GM04503 (cell line): ENCODE measurements at places on chromosomes 3 and 15.

DNA sequence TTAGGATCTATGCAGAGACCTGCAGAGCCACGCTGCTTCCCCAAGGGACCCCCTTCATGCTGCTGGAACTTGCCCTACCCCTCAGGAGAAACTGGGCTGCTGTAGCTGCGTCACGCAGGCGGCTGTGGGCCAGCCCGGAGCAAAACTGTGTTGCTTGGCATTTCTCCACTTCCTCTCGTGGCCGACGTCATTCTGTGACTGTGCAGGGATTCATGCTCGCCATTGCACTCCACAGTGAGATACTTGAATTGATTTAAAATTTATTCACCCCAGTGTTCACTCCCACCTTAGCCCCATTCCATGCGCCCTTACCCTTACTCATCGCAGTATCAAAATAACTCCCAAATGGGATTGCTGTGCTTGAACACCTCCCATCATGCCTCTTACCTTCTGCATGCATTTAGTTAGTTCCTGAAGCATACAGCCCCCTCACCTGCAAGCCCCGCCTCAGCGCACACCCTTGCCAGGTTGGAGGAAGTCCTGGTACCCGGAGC lies 45.7 kb downstream of the TMEM44 start:
- DNase-seq, result no peak

DNA sequence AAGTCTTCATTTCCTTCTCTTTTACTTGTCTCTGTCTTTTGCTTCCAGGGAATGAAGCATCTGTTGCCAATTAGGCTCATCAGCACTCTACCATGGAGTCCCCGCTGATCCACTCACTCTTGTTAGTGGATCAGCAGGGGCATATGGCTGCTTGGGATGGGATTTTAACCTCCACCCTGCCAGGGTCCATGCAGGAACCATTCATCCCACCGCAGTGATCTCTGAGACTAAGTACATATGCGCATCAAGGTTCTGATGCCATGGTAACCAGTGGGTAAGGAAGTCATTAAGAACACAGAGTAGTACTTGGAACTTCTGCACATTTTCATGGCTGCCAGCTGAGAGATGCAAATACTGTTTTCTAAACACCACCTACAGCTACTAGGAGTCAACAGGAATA lies 374.0 kb upstream of the ALCAM start:
- DNase-seq, result no peak

GRCh38 chr15:59444980-59445545 lies 7.1 kb downstream of the FAM81A start:
- no peak for DNase-seq

- DNase-seq, result no peak
Measured at GRCh38 chr3:140078343-140078742, 143.4 kb downstream of the CLSTN2 start.

- no peak for DNase-seq
Measured at GRCh38 chr15:74291101-74292071, 55.3 kb downstream of the CCDC33 start.

DNA sequence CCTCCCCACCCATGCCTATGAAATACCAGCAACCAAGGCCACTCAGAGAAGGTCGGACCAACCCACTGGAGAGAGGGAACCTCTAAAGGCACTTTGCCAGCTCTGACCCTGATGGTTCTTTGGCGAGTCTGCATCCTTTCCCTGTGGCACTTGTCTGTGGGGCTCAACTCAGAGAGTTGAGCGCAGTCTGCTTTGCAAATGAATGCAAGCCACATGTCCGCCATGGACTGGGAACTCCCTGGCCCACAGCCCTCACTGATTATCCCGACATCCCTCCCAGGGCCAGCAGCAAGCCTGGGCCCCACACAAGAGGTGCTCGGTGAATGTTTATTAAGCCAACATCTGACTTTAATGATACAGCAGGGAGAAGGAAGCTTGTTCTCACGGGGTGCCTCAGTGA lies 55.5 kb upstream of the HES1 start:
- DNase-seq, result no peak

DNA sequence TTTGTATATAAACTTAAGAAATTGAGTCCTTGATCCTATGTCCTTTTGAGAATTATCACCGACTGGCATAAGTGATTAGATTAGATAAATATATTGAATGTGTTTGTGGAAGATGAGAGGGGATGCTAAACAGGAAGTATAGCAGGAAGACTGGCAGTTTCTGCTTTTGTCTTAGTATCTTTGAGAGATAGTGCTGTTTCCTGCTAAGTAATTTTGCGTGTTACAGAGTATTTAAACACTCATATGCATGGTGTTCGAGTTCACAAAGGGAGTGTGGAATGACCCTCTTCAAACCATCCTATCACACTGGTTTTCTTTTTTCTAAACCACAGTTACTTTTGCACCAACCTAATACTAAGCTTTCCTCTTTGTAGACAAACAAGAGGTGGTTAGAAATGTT lies 106.0 kb downstream of the KLHL25 start:
- DNase-seq, result no peak
